ENCODE measurements at places on chromosomes 4 and X.

DNA sequence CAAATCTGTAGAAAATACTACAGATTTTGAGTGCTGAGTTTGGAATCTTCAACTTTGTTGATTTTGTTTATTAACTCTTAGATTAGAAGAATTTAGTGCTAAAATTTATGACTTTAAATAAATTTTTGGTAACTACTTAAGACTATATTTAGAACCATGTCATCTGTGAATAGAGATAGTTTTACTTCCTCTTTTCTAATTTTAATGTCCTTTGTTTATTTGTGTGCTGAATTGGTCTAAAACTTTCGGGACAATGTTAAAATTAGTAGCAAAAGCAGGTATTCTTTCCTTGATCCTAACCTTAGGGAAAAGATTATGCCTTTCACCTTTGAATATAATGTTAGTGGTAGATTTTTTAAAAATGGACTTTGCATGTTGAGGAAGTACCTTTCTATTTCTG, 119.7 kb upstream of the CXorf51A start:
- DNase-seq: no peak

- DNase-seq: no peak
These were observed 34.2 kb downstream of the FAT1 start for GRCh38 chr4:186689476-186689875.

GRCh38 chrX:121122332-121122731, 74.9 kb downstream of the GLUD2 start:
- DNase-seq: no peak

GRCh38 chr4:6085691-6086628, 67.7 kb upstream of the C4orf50 start:
- DNase-seq: no peak

GRCh38 chrX:115968436-115969252, 201.9 kb upstream of the AGTR2 start:
- no peak for DNase-seq

DNA sequence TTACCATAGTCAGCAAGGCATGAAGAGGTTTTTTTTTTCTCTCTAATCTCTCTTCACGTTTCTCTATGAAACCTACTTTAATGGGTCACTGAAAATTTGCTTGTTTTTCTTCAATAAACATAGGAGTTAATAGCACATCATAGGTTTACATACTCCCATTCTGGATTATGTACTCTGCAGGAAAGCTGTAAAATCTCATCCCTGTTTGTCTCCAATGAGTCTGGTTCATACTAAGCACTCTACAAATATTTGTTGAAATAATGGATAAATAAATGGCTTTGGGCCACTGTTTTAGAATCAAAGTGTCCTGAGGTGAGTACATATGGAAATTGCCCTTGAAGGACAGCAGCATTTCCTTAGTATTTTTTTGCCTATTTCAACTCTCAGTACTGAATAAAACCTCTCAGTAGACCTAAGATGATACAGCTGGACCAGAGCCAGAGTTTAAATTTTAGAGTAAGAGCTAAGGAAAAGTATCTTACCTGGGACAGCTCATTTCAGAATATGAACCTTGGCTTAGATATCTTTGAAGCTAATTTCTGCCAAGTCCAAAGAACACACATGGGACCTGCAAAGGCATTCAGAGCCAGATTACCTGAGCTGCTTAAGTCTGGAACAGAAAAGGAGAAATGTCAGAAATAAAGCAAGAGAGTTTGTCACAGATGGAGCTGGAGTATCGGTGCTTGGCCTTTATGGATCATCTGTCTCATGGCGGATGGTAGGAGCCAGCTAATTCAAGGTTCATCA, 34.4 kb downstream of the PF4 start:
- no peak for DNase-seq

DNA sequence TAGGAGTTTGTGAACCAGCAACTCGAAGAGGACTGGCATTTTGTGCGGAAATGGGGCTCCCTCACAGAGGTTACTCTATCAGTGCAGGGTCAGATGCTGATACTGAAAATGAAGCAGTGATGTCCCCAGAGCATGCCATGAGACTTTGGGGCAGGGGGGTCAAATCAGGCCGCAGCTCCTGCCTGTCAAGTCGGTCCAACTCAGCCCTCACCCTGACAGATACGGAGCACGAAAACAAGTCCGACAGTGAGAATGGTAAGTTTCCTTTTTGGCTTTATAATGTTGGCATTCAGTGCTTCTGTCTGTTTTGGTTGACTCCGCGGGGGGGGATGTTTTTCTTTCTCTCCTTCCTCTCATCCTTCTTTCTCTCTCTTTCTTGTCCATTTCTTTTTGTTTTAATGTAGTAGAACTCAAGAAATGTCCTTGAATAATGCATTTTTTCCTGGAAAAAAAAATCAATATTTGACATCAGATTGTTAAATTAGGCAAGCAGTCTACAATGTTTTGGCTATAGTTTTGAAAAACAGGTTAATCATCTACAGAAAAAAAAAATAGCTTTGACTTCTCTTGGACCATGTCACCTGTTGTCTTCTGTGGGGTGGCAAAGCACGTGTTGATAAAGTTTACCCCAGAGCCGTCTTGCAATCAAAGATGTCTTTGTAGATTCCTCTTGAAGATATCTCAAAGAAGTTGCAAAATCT, 103.6 kb downstream of the TENM3 start:
- DNase-seq: no peak

DNA sequence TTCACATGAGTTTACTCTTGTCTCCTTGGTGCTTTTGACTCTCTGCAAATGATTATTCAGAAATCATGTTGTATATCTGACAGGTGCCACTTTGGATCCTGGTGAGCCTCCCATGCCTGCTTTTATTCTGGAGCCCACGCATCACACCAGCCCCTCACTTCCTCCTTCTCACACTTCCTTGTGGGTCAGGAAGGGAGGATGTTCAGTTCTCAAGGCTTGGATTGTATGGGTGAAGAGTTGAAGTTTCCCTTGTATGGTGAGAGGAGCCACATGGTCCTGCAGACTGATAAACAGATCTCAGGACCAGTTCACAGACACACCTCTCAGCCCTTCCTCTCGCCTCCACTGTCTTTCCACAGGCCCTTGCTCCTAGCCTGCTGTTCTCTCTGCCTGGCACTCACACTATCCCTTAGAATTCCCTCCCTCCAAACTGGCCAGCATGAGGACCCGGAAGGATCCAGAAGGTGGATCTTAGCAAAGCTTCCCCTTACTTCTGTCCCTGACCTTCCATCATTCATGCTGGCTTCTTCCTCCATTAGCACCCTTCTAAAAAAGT, 92.1 kb downstream of the STK32B start:
- no peak for DNase-seq

DNA sequence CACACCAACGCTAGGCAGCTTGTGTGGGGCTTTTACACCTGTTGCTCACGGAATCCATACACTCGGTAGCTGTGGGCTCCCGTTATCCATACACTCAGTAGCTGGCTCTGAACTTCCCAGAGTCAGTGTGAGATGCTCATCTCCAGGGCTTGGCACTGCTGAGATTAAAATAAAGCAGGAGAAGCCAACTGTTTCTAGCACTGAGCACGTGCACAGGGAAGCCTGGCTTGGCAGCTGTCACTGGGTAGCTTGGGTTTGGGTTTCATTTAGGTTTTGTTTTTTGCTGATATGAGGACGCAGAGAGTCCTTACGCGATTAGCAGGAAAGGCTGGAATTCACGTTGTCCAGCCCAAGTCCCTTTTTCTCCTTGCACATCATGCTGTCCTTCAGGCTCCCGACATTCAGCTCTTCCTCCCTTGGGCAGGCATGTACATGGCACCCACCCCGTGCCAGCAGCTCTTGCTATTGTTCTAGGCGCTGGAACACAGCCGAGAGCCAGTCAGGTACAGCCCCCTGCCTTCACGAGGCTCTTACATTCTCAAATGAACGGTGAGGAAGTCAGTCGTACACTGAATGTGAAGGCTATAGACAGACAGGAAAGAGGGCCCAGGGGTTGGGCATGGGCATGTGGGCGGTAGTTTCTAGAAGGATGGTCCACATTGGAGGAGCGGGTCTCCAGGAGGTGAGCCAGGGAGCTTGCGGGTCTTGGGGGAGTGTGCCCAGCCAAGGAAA, 25.9 kb downstream of the NSG1 start:
- no peak for DNase-seq

- no peak for DNase-seq
These were observed 2192.6 kb upstream of the AGA start for GRCh38 chr4:179634862-179635261.

DNA sequence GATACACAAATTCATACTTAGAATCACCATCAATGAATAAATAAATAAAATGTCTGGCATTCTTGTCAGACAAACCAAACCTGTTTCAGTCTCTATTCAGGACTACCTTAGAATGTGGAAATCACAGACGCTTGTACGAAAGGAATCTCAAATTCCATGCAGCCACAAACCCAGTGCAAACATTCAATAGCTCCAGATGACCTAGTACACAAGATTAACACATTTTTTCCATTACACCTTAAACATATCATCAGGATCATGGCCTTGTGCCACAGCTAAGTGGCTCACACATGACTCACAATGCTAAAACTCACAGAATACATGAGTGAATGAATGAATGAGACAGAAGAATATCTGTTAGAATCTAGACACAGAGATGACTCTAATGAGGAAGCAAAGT, 134.2 kb downstream of the PWWP3B start:
- DNase-seq: no peak

- DNase-seq: no peak
These were observed 198.1 kb upstream of the PUDP start for GRCh38 chrX:7346021-7346420.
